ENCODE measurements at places on chromosomes 5 and 9.

- no peak for DNase-seq
Observed at GRCh38 chr5:178808886-178809285, 50.9 kb upstream of the ZNF354B start.

DNA sequence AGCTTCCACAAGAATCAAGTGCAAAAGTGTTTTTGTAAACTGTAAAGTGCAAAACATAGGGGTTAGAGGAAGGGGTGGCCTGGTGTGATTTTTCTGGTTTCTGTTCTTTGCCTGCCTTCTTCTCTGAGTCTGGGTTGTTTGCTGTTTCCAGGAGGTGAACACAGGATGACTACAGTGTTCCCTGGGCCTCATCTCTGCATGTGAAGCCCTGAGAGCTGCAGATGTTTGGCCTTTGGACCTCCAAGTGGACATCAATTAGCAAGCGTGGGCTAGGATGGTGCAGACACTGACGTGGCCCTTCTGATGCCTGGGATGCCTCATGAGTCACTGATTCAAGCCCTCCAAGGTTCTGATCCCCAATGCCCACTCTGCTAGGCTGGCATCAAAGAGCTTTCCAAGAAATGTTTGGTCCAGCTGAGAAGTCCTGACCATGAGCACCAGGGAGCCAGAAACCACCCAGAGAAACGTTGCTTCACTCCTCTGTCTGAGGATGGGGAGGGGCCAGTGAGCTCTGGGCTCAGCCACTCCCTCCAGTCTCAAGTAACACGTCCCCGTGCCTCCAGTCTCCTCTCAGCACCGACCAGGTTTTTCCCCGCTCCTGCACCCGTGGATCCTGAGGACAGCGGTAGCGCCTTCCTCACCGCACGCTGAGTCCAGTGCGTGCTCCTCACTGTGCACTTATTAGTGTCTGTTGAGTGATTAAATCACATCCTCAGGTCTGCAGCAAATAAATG, 7.6 kb downstream of the IL9 start:
- DNase-seq: no peak

- DNase-seq: no peak
Observed at GRCh38 chr9:112925058-112925641, 34.5 kb upstream of the SLC46A2 start.

DNA sequence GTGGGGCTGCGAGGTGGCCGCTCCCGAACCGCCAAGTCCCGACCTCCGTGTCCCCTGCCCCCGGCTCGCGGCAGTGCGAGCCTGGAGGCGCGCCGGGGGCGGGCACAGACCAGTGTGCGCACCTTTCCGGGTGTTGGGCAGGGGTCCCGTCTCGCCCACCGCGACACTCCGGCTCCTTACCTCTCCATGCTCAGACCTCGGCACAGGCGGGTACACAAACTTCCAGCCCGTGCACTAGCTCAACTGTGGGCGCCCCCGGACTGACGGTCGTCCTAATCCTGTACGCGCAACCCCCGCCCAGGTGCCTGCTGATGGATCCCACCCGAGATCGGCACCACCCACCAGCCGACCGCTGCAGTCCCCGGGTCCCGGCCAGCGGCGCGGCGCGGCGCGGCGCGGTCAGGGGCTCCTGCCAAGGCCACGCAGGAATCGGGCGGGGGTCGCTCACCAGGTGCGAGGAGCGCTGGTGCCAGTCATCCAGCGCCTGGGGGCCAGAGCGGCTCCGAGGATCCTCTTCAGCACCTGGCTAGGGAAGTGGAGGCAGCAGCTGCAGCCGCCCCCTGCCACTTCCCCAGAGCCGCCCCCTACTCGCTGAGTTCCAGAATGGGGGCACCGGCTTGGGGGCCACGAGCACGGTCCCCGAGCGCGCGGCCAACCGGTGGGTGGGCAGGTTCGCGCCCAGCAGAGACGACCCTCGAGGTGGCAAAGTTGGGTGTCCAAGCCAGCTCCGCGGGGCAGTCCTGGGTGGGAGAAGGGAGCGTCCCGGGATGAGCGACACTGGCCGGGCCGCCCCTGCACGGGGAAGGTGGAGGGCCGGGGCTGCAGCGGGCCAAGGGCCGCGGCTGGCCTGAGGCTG, 511 bp downstream of the SEMA5A start:
- DNase-seq: no peak

DNA sequence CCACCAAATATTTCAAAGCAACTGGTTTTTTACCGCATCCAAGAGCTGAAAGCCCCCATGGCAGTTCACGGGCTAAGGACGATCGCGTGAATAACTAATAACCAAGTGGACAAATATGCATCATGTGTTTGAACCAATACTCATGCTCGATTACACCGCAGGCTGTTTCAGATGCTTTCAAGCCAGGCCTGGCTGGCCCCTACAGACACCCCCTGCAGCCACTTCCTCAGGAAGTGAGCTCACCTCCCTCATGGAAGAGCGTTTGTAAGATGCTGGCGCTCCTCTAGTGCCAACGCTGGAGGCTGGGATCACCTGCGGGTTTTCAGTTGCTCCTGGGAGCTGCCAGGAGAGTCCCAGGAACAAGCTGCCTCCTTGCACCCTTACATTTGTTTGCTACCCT, 53.9 kb upstream of the PTCH1 start:
- DNase-seq: no peak

GRCh38 chr9:842635-843426, 1.3 kb downstream of the DMRT1 start:
- DNase-seq: no peak

DNA sequence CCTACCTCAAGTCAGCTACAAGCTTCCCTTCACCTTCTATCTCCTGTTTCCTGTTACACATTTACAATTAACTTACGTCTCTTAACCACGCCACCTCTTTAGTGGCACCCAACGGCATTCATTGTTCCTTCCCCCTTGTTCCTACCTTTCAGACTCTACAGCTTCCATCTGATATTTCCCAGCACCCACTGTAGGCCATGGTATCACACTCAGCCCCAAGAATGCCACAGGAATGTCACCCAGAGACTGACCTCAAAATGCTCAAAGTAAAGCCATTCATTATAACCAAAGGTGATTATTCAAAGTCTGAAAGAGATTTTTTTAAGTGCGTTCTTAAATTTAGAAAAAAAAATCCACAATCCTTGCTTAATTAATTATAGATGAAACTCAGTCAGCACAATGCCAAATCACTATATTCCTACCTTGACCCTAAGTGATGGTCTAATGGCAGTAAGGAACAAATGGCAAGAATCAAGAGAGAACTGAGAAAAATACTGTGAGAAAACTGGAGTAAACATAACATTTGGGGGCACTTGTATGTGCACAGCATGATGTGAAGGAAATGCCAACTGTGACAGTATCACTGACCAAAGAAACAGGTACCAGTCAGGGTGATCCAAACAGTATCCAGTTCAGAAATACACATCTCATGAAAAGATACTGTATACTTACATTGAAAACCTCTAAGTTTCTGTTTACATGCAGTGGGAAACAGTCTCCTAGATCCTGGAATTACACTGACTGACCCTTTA, 52.1 kb downstream of the CTNND2 start:
- DNase-seq: no peak

GRCh38 chr5:143874312-143874711, 62.4 kb downstream of the HMHB1 start:
- no peak for DNase-seq

- no peak for DNase-seq
Observed at GRCh38 chr5:141657937-141658545, 6.8 kb upstream of the FCHSD1 start.

DNA sequence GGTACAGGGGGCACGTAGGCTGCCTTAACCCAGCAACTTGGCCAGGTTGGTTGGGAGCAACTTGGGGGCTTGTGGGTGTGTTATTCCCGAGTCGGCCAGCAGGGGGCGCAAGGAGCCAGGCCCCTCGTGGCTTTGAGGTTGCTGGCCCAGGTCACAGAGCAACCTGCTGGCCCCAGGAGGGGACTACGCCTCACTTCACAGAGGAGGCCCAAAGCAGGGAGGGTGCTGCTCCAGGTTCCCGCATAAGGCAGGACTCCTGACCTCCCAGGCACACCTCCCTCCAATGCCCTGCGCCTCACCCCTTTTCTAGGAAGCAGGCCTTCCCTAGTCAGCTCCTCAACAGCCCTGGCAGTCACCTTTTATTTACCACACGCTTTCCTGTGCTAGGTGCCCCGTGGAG, 18.1 kb downstream of the KYAT1 start:
- peak; percentile 72 for DNase-seq

DNA sequence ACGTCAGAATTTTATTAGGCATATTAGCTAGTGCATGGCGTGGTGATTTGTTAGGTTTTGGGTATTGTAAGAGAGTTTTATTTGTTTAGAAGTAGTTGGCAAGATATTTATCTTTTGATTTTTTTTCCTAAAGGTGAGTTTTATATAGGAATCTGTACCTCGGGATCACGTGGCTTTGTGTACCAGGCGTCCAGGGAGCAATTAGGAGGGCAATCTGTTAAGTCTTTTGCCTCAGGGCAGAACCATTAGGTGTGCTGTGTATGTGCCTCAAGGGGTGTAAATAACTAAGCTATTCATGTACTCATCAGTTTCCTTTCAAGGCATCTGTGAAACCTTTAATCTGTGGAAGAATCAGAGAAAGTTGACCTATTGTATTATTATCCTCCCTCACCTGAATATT, 39.4 kb downstream of the ZSWIM6 start:
- no peak for DNase-seq

DNA sequence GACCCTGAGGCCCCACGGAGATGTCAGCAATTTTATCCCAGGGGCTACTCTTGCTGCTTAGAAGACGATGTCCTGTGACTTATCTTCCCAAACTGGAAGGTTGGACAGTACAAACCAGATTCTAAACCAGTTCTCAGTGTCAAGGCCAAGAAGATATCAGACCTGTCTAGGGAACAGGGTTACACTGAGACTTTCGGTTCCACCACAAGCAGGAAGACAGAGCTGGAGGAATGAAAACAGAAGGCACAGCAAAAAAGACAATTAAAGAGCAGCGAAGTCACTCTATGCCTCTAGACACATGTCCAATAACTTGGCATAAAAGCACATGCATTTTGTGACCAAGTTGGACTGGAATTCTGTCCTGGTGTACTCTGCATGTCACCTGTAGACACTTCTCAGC, 73.4 kb upstream of the TMEM252 start:
- DNase-seq: no peak

- DNase-seq: no peak
Observed at GRCh38 chr9:77725046-77725694, 77.0 kb upstream of the GNA14 start.

- DNase-seq: no peak
Observed at GRCh38 chr5:43422143-43422542, 10.0 kb upstream of the CCL28 start.

DNA sequence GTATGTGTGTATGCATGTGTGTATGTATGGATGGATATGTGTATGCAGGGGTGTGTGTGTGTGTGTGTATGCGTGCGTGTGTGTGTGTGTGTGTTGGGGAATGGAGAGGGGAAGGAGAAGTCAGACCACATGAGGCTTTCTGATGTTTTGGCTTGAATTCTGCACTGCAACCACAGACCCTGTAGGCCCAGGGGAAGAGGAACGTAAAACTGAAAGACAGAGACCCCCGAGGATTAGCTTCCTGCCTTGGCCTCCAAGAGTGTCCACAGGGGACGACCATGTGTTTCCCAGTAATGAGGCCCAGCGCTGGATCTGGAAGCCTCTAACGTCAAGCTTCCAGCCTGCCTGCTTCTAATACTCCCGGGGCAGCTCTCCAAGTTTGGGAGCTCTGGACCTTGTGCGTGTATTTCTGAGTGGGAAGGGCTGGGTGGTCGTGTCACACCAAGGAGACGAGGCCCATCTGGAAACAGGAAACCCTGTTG, 5.8 kb downstream of the DCANP1 start:
- DNase-seq: no peak

DNA sequence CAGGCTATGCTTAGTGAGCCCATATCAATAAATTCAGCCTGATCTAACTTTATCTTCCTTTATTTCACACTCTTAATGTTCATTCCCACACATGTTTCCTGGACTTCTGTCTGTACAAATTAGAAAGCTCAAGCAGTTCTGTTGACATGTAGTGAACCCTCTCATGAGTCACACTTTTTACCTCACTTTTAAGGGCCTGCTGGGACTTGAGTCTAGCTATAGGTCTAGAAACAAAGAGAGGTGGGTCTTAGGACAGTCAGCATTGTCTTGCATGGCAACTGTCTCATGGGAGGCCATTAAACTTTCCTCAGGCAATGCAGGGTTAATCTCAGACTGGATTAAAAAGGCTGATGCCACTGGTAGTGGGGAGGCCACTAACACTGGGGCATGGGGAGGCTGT, 8.6 kb upstream of the CCNH start:
- no peak for DNase-seq

- no peak for DNase-seq
Observed at GRCh38 chr9:21607576-21607975, 125.5 kb upstream of the IFNE start.

- no peak for DNase-seq
Observed at GRCh38 chr5:53478411-53479044, 1.9 kb upstream of the FST start.

GRCh38 chr5:35617435-35618303, at the start of gene SPEF2:
Gene SPEF2, plus strand, starts transcription at chr5:35617863. Its CDS starts 135 bp downstream, at chr5:35617998.
- peak; percentile 61 for DNase-seq

- DNase-seq: no peak
Observed at GRCh38 chr9:135820661-135821060, 86.7 kb downstream of the CAMSAP1 start.

DNA sequence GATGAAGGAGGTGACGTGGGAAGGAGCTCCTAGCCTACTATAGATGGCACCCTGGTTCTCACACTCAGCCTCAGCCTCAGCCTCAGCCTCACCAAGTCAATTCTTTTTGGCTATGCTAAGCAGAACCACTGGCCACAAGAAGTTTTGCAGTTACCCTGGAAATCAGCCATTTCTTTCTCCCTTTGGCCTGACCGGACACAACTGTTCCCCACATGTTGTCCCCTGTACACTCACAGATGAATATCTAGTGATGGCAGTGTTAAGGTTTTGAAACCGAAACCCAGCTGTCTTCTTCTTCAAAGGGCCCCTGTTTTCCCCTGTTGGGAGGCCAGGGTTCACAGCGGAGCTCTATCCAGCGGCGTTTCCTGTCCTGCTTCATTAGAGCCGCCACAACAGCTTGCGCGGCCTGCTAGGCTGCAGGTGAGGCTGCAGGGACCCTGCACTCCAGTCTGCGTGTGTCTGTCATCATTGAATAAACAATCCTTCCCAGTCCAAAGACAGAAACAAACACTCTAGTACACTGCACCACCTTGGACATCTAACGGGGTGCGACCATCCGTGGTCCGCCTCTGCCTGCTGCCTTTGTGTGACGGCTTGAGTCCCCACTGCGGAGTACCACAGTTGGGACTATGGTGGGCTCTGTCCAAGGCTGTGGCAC, 250.5 kb downstream of the DENND1A start:
- DNase-seq: no peak

GRCh38 chr5:127935398-127935797, 148.2 kb upstream of the SLC12A2 start:
- DNase-seq: no peak

GRCh38 chr9:33196736-33197135, 29.6 kb upstream of the B4GALT1 start:
- no peak for DNase-seq

All from T follicular helper cell (primary cell).